ENCODE measurements at places on chromosomes 6 and 20.
A peak's percentile ranks its signal among the peaks of the same experiment; 100 is the strongest.

DNA sequence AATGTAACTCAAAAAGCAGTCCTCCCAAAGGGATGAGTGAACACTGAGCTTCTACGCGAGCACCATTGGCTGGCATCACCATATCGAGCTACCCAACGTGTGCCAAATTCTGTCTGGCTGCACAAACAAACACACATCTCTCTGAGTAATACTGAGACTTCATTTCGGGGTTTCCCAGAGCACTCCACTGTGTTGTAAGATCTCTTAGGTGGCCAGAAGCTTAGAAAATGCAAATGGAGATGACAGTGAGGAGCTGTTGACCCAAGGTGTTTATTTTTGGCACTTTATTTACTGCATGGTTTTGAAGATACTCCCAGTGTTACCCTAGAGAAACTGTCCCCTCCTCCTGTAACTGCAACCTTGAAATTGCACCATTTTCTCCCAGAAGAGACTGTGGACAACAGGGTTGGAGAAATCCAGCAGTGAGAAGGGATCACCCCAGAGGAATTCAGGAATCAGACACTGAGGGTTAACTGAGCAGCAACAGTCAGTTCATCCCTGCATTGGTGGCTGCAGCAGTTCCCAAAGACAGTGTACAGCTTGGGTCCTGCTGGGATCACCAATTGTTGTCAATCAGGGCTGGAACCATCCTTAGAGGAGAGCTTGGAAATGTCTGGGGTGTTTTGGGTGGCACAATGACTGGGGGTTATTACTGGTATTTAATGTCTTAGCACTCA, 1.0 kb upstream of the RIPOR2 start:
- DNase-seq = no peak

GRCh38 chr20:53677447-53678314, 84.0 kb upstream of the ZNF217 start:
- no peak for DNase-seq

GRCh38 chr6:151577257-151577656, 83.4 kb downstream of the CCDC170 start:
- no peak for DNase-seq

DNA sequence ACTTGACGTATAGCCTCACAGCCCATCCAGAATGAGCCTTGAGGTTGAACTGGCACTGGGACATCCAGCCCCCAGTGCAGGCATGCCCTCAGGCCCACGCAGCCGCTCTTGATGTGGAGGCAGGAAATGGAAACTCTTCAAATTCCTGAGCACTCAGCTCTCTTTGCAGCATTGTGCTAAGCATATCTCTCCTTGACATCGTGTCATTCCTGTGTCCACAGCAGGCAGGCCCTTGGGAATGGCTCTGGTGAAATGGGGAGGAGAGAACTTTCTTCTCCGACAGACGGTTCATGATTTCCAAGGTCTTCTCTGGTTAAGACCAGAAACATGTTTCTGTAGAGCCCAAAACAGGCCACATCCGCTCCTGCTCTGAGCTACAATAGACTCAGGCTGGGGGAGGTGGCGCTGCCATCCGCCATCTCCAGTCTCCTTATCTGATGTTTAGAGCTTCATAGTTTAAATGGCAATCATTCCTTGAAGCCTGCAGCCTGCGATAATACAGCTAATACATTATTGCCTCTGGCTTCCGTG, 248.8 kb downstream of the CDH4 start:
- DNase-seq = no peak

GRCh38 chr20:11207749-11208502, 534.1 kb upstream of the JAG1 start:
- peak; percentile 71 for DNase-seq

GRCh38 chr6:15505463-15505918, 157.3 kb downstream of the DTNBP1 start:
- DNase-seq = no peak

GRCh38 chr6:71396410-71396801, 107.8 kb downstream of the OGFRL1 start:
- no peak for DNase-seq

- no peak for DNase-seq
These were observed 304.2 kb downstream of the PACRG start for GRCh38 chr6:163031931-163032330.

GRCh38 chr20:4068708-4069107, 53.4 kb upstream of the RNF24 start:
- no peak for DNase-seq

- no peak for DNase-seq
These were observed 23.3 kb upstream of the ARFGEF2 start for GRCh38 chr20:48898210-48898609.

- DNase-seq = no peak
These were observed 4.2 kb upstream of the IRF4 start for GRCh38 chr6:387293-387741.

- DNase-seq = no peak
These were observed 728 bp upstream of the TRIM39 start for GRCh38 chr6:30325873-30326525.

DNA sequence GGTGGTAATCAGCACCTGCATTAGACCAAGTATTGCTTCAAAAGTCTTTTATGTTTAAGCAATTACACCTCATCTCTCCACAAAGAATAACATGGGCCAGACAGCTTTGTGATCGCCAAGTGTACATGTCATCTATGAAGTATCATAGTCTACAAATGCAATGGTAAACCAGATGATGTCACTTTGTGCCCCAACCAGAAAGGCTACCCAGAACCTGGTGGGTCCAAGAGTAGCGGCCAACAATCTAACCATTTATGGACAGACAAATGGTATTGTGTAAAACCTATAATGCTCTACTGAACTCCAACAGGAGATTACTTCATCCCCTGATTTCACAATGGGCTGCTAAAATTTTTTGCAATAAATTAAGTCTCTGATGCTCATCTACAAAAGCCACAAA, 295.9 kb downstream of the GMDS start:
- no peak for DNase-seq

GRCh38 chr6:77318256-77318655, 145.0 kb downstream of the HTR1B start:
- no peak for DNase-seq

GRCh38 chr6:154868143-154868594, 126.9 kb upstream of the TIAM2 start:
- peak; percentile 66 for DNase-seq

- DNase-seq = no peak
These were observed 55.4 kb downstream of the CHMP4B start for GRCh38 chr20:33866398-33867100.

- no peak for DNase-seq
These were observed 55.2 kb downstream of the DTNBP1 start for GRCh38 chr6:15607603-15608002.

GRCh38 chr6:5315881-5316280, 54.6 kb downstream of the FARS2 start:
- peak; percentile 61 for DNase-seq

- DNase-seq = no peak
These were observed 198.6 kb downstream of the FOXA2 start for GRCh38 chr20:22385602-22386305.

DNA sequence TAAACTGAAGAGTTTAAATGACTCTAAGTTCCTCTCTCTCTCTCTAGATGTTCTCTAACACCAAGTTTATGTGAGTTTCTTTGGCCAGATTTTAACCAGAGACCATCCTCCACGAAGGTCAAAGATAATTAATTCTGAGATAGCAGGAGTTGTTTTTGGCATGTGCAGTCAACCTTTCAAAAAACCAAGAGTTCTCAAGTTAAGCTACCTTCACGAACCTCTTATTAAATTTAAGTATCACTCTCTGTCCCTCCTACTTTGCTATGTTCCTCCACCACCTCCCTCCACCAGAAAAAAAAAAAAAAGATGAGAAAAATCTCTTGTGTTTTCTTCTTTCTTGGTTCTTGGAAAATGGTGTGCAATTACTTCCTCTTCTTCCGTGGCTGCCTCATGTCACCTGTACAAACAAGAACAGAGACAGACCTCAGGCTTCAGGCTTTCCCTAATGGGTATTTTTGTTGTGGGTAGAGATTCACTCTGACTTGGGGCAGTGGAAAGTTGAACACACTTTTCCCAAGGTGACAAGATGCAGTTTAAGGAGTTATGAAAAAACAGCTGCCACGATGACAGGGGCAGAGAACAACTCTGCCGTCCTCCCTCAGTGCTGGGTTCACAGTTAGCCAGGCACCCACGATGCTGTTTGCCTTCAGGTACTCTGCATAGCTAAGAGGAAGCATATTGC, 64.3 kb downstream of the ADTRP start:
- no peak for DNase-seq

GRCh38 chr6:142671791-142672190, 273.2 kb downstream of the HIVEP2 start:
- DNase-seq = no peak

GRCh38 chr6:149065658-149066556, 251.6 kb upstream of the TAB2 start:
- DNase-seq = no peak

DNA sequence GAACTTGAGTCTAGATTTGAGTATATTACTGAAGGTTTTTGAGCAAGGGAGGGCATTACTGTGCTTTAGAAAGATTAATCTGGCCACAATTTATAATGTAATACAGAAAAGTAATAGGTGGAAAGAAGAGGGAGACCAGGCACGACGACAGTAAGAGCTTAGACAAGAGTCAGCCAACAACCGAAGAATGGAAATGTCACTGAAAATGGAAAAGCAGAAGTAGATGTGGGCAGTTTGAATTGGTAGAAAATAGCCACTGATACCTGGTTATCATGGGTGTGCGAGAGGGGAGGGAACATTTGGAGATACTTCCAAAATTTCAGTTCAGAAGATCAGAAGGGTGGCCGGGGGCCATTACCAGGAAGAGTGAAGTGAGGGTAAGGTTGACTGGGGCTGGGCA, 339.1 kb downstream of the UTRN start:
- DNase-seq = no peak

GRCh38 chr20:7505835-7506221, 434.4 kb downstream of the HAO1 start:
- DNase-seq = no peak

GRCh38 chr20:24572140-24572539, 102.7 kb downstream of the SYNDIG1 start:
- DNase-seq = no peak

GRCh38 chr6:141734071-141734840, 398.5 kb upstream of the GJE1 start:
- DNase-seq = no peak

GRCh38 chr20:24792641-24793495, 156.2 kb upstream of the CST7 start:
- DNase-seq = no peak

DNA sequence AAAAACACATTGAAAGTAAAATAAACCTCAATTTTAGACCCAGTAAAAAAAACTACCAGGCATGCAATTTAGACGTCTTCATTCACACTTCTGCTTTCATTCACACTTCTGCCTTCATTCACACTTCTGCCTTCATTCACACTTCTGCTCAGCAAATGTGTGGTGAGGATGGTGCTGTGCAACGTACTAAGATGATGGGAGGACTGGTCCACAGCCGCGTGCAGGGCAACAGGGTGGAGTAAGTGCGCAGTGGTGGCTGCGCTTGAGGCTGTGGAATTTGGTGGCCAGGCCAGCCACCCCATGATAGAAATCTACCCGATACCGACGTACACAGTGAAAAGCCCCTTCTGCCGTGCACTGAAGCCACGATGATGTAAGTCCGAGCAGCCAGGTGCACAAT, 114.3 kb upstream of the CD93 start:
- no peak for DNase-seq

- peak; percentile 34 for DNase-seq
These were observed 337.4 kb upstream of the PRDM1 start for GRCh38 chr6:105748737-105749161.

- DNase-seq = no peak
These were observed 179.5 kb downstream of the SYNDIG1 start for GRCh38 chr20:24648919-24649318.

DNA sequence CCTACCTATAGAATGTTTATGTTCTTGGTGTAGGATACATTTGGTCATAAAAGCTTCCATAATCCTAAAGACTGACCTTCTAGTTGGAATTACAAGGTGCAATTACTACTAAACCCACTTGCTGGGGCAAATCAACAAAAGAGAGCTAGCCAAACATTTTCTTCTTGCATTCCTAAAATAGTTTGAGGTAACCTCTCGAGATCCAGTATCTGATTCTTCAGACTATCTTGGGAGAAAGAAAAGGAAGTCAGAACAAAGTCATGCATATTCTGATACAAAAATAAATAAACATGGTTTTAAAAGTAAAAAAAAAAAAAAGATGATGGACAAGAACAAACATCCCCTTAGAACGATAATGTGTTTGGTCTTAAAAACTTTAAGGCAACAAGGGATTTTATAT, 294.2 kb upstream of the RSPO3 start:
- no peak for DNase-seq

DNA sequence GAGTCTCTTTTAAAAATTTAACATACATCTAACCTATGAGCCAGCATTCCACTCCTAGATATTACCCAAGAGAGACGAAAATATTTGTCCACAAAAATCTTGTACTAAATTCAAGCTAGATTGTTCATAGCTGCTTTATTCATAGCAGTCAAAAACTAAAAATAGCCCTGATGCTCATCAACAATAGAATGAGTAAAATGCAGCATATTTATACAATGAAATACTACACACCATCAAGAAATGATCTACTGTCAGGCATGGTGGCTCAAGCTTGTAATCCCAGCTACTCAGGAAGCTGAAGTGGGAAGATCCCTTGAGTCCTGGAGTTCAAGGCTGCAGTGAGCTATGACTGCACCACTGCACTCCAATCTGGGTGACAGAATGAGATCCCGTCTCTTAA, 22.0 kb upstream of the SRC start:
- DNase-seq = peak; percentile 61

DNA sequence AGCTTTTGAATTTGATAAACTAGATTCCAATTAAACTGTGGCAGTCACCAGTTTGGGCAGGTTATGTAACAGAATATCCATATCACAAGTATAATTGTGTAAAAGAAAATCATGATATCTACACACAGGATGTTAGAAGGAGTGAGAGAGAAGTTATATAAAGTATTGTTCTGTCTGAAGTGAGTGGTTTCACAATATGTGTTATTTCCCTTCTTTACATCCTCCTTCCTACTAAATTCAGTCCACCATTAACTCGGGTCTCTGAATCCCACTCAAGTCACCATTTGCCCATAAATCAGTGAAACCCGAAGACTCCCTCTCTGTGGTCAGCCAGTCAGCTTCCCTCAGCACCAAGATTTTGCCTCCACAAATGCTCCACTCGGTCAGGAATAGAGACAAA, 796 bp downstream of the HLA-DQB1 start:
- no peak for DNase-seq

- no peak for DNase-seq
These were observed 12.7 kb downstream of the FNDC1 start for GRCh38 chr6:159181914-159182313.

Data from AG20443 (cell line).